ELF-1 (cell line): ENCODE measurements at places on chromosomes 2 and 18.

DNA sequence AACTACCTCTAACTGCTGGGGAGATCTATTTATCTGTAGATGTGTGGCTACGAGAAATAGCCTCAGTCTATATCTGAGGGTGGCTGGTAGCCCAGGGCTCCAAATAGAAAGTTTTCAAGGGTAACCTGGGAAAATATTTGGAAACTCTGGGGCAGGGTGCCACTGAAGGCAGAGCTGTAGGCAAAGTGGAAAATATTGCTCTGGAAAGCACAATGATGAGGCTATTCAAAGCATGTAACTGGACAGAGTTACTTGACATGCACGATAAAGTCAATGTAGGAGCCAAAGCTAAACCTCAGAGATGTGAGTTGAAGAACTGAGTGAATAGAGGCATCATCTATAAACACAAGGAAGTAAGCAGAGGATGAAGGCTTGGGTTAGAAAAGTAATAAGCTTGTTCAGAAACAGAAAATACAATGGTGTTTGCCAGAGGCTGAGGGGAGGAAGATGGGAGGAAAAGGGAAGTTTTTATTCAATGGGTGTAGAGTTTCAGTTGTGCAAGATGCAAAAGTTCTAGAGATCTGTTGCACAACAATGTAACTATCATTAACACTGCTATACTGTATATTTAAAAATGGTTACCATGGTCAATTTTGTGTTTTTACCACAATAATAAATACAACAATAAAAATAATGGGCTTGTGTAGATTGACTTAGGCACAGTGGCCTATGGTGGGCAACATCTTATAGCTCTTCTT lies 171.6 kb downstream of the MBD2 start:
- no peak for DNase-seq

DNA sequence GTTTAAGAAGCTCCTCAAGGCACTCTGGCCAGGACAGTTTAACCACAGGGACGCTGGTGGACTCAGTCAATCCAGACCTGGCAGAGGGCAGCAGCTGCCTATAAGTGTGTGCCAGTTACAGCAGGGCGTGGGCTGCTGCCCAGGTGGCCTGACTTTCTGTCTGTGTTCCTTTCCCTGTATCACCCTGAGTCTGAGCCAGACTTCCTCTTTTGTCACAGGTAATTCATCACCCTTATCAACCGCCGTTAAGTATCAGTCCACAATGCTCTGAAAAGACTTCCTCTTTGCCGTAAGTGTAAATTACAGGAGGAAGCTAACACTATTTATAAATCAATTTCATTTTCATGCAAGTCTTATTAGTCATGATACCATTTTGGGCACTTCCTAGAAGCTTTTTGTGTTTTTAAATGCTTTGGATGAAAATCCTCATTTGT lies 7.0 kb downstream of the LPIN1 start:
- DNase-seq: peak; percentile 8

DNA sequence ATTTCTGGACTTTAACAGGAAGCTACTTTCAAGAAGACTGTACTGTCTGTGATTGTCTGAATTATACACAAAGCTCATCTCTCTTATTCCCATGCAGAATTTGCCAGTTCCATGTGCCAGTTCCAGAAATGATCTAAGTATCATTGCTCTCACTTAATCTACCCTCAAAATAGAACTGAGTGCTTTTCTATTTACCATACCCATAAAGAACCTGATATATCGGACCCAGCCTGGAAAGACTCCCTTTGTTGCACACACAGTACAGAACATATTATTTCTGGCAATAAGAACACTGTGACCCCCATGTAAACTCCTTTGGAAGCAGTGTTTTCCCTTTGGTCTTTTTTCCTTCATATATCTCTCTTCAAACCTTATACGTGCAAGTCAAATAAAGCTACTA lies 102.3 kb upstream of the TTN start:
- DNase-seq: no peak

DNA sequence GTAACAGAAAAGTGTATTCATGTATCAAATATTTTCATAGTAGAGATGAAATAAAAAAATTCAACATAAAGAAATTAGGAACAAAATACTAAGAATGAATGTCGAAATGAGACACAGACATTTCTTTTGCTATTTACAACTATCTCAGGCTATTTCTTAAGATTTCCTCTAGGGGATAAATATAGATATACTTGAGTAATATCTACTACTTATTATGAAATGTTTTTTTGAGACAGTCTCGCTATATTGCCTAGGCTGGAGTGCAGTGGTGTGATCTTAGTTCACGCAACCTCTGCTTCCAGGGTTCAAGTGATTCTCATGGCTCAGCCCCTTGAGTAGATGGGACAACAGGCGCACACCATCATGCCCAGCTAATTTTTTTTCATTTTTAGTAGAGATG lies 326.1 kb downstream of the RNF144A start:
- DNase-seq: no peak
